ENCODE measurements at places on chromosomes 5 and 9. TPM values are rescaled to one million over a fixed set of nuclear protein-coding genes. Genes with fewer than 3 reads are reported as not detected.
A peak's percentile ranks its signal among the peaks of the same experiment; 100 is the strongest.

DNA sequence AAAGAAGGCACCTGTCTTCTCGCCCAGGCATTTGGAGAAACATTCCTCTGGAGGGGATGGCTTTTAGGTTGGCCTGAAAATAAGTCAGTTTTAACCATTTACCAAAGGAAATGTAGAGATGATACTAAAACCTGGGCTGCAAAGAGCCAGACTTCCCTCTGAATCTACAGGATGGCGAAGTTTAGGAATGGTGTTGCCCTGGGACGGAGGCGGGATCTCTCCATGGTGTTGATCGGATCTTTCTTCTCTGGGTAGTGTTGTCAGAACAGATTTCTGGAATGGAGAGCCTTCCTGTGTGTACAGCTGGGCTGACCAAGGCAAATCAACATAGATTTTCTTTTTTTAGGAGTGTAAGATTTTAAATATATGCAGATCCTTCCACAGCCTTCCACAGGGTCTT is 159.2 kb downstream of the PDZD2 start:
- no peaks in the 10 kb centered on the region for H3K4me1 ChIP-seq
- H3K36me3 ChIP-seq: no peaks in the 10 kb centered on the region
- no peak for DNase-seq
- no peak overlapping the region for H3K4me3 ChIP-seq
- H3K27me3 ChIP-seq: peaks cover 19% of the 10 kb centered on the region
- no peak overlapping the region for H3K27ac ChIP-seq

DNA sequence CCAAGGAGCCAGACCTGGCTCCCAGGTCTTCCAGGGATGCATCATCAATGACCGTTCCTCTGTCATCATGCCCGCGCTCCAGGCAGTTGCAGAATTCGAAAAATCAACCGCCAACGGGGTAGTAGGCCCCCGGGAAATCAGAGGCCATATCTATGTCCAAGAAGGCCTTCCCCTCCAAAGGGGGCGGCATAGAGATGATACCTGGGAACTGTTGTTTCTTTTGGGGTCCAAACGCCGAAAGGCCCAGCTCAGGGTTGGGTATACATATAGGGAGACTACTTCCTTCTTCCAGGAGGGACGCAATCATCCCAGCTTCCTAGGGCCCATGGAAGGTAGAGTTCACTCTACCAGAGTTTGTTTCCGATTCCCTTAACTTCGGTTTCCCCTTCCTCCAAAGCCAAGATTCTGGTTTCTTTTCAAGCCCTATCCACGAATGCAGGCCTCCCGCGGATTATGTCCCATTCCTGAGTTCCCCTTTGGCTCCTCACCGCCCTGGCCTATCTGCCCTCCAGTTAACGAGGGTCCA is 754 bp downstream of the DCAF12 start:
- no peaks in the 10 kb centered on the region for H3K27me3 ChIP-seq
- peaks cover 19% of the 10 kb centered on the region for H3K36me3 ChIP-seq
- no peak for DNase-seq
- H3K4me1 ChIP-seq: peaks cover 10% of the 10 kb centered on the region

GRCh38 chr5:115343855-115344254 is 47.4 kb upstream of the CCDC112 start:
- no peak for DNase-seq
- no peak overlapping the region for H3K27ac ChIP-seq
- H3K36me3 ChIP-seq: no peaks in the 10 kb centered on the region
- H3K27me3 ChIP-seq: no peaks in the 10 kb centered on the region
- H3K4me1 ChIP-seq: no peaks in the 10 kb centered on the region

DNA sequence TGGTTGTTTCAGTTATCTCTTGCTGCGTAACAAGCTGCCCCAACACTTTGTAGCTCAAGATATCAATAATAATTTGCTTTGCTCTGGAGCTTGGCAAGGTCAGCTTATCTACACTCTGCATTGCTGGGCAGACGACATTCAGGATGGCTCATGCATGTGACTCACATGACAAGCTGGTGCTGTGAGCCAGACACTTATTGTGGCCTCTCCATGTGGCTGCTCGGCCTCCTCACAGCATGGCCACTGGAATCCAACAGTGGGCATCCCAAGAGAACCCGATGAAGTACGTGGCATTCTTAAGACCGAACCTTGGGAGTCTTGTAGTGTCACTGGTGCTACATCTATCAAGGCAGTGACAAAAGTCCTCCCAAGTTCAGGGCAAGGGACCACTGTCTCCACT is 94.2 kb upstream of the MVB12B start:
- H3K27ac ChIP-seq: no peak overlapping the region
- no peak overlapping the region for H3K4me3 ChIP-seq
- DNase-seq: no peak
- H3K4me1 ChIP-seq: no peaks in the 10 kb centered on the region

- no peak for DNase-seq
- H3K4me3 ChIP-seq: no peak overlapping the region
- no peaks in the 10 kb centered on the region for H3K36me3 ChIP-seq
Observed at GRCh38 chr5:113204525-113205161, 228.0 kb downstream of the DCP2 start.

DNA sequence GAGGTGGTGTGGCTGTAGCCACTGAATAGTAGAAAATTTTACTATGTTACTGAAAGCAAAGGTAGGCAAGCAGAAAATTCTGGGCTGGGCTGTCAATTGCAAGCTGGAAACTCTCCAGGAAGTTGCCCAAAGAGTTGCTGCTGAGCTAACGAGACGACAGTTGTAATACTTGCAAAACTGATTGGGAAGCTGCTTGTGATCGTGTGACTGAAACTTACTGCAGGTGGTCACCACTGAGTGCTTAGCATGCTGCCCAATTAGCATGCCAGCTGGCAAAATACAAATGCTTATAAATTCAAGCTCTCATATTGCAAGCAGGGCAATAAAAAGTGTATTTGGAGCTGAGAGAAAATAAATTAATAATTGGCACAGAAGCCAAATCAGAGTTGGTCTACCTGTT is 758.5 kb upstream of the EDIL3 start:
- H3K36me3 ChIP-seq: no peaks in the 10 kb centered on the region
- no peak for DNase-seq

GRCh38 chr9:112332977-112333638 is at the start of gene PTBP3:
TSS of gene PTBP3 (minus strand) at chr9:112333619. CDS start at chr9:112297865, 35,754 bp downstream.
- H3K4me1 ChIP-seq: peaks cover 17% of the 10 kb centered on the region
- no peaks in the 10 kb centered on the region for H3K36me3 ChIP-seq
- no peaks in the 10 kb centered on the region for H3K27me3 ChIP-seq
- peak within 1 kb of the TSS; percentile 60 for H3K4me3 ChIP-seq
- no peak for DNase-seq

GRCh38 chr5:128466554-128466953 is 71.5 kb downstream of the FBN2 start:
- no peak overlapping the region for H3K4me3 ChIP-seq
- no peaks in the 10 kb centered on the region for H3K27me3 ChIP-seq
- no peak overlapping the region for H3K27ac ChIP-seq
- no peaks in the 10 kb centered on the region for H3K36me3 ChIP-seq
- DNase-seq: no peak

- no peak overlapping the region for H3K27ac ChIP-seq
- H3K4me3 ChIP-seq: no peak overlapping the region
- no peaks in the 10 kb centered on the region for H3K36me3 ChIP-seq
- H3K27me3 ChIP-seq: peaks cover 15% of the 10 kb centered on the region
- no peaks in the 10 kb centered on the region for H3K4me1 ChIP-seq
Observed at GRCh38 chr5:172594431-172594830, 46.6 kb upstream of the NEURL1B start.

GRCh38 chr5:170278611-170279458 is 18.7 kb downstream of the LCP2 start:
- no peak overlapping the region for H3K4me3 ChIP-seq
- no peak overlapping the region for H3K27ac ChIP-seq
- no peaks in the 10 kb centered on the region for H3K36me3 ChIP-seq
- H3K27me3 ChIP-seq: peaks cover 21% of the 10 kb centered on the region
- H3K4me1 ChIP-seq: no peaks in the 10 kb centered on the region

DNA sequence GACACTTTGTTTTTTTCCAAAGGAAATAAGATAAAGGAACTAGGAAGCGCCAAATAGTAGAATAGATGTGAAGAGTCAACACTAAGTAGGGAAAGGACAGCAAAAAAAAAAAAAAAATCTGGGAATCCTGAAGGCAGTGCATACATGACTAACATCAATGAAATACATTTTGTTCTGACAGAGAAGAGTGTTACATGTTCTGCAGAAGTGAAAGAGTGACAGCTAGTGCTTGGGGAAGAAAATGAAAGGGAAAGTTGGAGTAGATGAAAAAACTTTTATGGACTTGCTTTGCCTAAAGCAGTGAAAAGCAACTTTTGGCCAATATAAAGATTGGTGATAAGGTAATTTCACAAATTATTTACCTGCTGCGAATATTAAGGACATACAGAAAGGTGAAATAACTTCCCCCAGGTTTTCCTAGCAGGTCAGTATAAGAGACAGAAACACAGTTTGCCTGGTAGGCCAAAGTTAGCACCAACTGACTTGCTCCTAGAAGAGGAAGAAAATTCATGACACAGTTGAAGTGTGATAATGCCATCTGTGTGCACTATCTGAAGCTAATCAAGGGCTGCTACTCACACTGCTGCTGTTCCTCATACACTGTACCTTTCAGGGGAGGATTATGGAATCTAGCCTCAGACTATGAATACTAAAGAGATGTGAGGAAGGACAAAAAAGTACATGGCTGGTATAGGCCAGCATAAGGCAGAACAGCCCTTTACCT is 38.6 kb downstream of the RANBP6 start:
- no peak overlapping the region for H3K27ac ChIP-seq
- H3K36me3 ChIP-seq: no peaks in the 10 kb centered on the region
- H3K4me1 ChIP-seq: peaks cover 8% of the 10 kb centered on the region
- no peak for DNase-seq
- no peak overlapping the region for H3K4me3 ChIP-seq

GRCh38 chr5:177507596-177508220 is 1.9 kb downstream of the DOK3 start:
- no peaks in the 10 kb centered on the region for H3K4me1 ChIP-seq
- no peaks in the 10 kb centered on the region for H3K27me3 ChIP-seq
- no peak overlapping the region for H3K4me3 ChIP-seq

DNA sequence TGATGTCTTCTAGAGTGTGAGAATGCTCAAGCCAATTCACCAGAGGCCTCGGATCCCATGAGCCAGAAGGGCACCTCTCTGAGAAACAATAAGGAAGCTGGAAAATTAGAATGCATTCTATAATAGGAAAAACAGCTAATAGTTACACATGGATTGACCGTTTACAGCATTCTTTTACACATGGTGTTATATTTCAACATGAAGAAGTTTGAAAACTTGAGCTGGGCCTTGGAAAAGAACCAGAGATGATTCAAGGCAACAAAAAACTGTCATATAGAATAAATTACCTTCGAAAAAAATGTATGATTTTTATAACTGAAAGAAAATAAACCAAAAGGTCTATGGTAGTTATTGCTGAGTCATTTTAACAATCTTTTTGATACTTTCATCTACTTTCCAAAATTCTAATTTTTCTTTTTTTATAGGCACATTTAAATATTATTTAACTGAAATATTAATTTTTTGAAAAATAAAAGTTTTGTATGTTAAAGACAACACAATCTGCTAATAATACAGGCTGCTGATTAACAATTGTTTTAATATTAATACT is 6.2 kb downstream of the SH3TC2 start:
- no peak overlapping the region for H3K27ac ChIP-seq
- H3K4me3 ChIP-seq: no peak overlapping the region
- no peaks in the 10 kb centered on the region for H3K36me3 ChIP-seq

DNA sequence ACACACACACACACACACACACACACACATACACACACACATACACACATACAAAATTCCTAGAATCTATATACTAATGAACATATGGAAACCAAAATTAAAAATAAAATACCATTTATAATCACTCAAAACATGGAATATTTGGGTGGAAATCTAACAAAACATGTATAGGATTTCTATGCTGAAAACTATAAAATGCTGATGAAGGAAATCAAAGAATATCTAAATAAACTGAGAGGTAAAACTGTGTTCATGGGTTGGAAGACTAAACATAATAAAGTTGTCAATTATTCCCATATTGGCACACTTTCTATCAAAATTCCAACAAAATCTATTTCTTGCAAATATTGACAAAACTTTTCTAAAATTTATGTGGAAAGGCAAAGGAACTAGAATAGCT is 25.4 kb upstream of the NANS start:
- H3K36me3 ChIP-seq: no peaks in the 10 kb centered on the region
- H3K27ac ChIP-seq: no peak overlapping the region
- no peak for DNase-seq

GRCh38 chr5:114957384-114957783 is 212.3 kb downstream of the TRIM36 start:
- no peak overlapping the region for H3K4me3 ChIP-seq
- no peaks in the 10 kb centered on the region for H3K4me1 ChIP-seq
- H3K27ac ChIP-seq: no peak overlapping the region

DNA sequence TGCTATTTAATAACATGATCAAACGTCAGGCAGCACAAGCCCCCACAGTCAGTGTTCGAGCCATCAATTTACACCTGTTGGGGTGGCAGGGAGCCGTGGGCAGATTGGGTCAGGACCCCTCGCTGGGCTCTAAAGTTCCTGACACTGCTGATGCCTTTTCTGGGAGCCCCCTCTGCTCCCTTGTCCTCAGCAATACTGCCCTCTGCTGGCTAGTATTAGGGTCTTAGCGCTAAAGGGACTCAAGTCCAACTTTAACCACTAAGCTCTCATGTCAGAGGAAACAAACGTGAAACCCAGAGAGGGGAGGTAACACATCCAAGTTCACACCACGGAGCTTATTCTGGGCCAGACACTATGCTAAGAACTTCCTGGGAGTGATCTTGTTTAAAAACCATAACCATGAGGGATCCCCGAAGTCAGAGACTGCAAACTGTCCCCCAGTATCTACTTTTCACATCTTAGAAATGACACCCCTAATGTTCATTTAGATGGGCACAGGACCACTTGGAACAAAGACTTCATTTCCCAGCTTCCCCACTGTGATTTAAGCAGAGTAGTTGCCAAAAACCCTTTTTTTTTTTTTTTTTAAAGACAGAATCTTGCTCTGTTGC is 20.4 kb downstream of the ANKS6 start:
- H3K27ac ChIP-seq: no peak overlapping the region
- H3K27me3 ChIP-seq: no peaks in the 10 kb centered on the region
- no peak overlapping the region for H3K4me3 ChIP-seq
- peak; percentile 60 for DNase-seq
- peaks cover 20% of the 10 kb centered on the region for H3K36me3 ChIP-seq

DNA sequence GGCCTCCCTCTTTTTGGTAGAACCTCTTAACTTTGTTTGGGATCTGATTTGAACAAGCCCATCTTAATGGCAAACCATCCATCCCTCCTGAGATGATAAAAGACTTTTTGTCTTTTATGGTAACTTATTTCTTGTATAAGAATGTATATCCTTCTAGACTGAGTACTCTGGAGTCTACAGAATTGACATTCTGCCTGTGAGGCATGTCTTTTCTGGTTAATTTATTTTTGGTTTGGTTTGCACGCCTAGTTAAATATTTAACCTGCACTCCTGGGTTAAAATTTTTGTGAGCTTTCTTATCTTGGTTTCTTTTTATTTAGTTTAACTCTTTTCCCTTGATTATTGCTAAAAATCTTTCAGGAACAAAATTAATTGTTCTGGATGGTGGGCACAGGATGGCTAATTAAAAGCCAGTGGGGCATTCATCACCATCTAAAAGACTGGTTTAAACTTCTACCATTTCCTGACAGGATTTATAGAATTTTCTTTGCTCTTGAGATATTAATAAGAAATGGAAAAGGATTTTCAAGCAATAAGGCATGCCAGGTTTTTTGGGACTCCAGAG is 50.3 kb downstream of the PHAX start:
- no peaks in the 10 kb centered on the region for H3K27me3 ChIP-seq
- DNase-seq: no peak
- H3K4me3 ChIP-seq: no peak overlapping the region
- H3K4me1 ChIP-seq: no peaks in the 10 kb centered on the region

FLT4 gene
- 0.17 TPM for total RNA-seq

DPYSL3 gene
- total RNA-seq: 17.2 TPM

SNX30 gene
- total RNA-seq: 12.7 TPM

PTPN3 gene
- total RNA-seq: 20.8 TPM

IFNK gene
- not detected for total RNA-seq

Data from HCT116 (cell line).